ENCODE measurements at places on chromosomes 12 and 14.

- no peak for DNase-seq
Measured at GRCh38 chr14:68728342-68729106, 64.3 kb downstream of the ZFP36L1 start.

DNA sequence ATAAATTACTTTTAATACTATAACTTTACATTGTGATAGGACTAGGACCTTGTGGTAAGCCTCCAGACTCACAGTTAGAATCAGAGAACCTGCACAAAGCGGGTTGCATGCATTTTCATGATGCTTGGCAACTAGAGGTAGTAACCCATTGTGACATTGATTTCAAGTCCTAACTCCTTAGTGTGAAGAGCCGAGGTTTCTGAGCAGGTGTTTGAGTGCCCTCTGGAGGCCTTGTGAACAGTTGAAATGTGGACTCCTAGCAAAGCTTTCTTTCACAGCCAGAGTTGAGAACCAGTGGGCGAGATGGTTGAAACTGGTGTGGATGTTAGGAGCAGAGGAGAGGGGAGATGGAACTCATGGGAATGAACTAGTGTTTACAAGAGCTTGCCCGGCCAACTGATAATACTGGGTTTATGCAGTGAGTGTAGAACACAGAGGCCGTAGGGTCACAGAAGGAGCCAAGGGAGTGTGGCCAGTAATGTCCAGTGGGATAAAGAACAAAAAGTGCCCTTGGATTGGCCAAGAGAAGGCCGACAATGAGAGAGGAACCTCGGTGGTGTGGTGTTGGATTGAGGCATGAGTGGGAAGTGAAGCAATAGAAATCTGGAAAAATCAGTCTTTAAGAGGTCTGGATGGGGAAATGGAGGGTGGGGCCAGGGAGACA is 10.9 kb downstream of the ZNF664 start:
- peak; percentile 78 for DNase-seq

DNA sequence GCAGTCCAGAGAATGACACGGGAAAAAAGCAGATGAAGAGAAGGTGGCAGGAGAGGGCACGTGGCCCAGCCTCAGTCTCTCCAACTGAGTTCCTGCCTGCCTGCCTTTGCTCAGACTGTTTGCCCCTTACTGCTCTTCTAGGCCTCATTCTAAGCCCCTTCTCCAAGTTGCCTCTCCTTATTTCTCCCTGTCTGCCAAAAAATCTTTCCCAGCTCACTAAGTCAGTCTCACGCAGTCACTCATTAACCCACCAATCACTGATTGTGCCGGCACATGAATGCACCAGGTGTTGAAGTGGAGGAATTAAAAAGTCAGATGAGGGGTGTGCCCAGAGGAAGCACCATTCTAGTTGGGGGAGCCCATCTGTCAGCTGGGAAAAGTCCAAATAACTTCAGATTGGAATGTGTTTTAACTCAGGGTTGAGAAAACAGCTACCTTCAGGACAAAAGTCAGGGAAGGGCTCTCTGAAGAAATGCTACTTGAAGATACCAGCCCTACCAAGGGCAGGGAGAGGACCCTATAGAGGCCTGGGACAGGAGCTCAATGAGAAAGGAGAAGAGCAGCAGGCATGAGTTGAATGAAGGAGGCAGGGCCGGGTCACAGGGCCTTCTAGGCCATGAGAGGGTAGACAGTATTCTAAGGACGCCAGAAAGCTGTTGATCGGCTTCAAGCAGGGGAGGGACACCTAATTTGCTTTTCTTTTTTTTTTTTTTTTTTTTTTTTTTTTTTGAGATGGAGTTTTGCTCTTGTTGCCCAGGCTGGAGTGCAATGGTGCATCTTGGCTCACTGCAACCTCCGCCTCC is 40.9 kb downstream of the DAD1 start:
- no peak for DNase-seq

GRCh38 chr12:100164153-100164704 is 21.6 kb upstream of the BLTP3B start:
- DNase-seq, result no peak

DNA sequence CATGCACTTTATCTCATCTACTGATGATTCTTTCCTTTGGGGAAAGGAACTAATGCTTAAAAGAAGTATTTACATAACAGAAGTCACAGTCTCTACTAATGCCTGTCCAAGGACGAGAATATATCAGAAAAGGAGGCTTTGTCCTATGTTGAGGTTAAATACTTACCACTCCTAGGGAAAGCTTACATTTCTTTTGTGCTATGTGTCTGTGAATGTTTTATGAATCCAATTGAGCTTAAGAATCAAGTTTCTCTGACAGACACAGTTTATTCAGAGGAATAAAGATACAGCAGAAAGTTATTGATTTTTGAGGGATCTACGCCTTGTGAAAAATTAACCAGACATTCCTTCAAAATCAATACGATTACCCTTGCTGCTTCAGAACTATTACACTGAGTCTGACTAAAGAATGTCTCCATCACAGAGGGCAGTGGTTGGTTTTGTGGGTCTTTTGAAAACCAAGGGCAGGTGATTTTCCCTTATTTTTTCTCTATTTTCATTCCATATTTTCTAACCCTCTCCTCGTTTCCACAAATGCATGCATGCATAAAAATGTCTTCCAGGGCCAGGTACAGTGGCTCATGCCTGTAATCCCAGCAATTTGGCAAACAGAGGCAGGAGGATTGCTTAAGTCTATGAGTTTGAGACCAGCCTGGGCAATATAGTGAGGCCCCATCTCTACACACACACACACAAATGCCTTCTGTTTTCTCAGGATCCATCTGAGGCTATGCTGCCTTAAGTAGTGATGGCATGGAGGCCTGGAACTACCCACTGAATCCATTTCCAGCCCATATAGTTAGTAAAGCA is 1095.1 kb downstream of the GALC start:
- DNase-seq, result no peak

DNA sequence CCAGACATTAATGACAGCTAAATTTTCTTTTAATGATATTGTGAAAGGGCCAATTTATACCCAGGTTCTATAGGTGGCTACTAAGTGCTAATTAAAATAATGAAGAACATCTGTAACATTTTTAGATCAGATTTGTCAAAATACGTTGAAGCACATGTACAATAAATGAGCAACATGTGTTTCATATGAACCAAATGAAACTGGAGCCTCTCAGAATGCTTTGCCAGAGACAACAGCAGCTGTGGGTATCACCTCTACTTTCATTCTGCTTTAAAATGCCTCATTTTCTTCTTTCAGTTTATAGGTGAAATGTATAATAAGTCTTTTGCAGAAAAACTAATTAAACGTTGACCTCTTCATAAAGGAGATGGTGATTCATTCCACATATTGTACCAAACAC is 26.1 kb upstream of the MYF6 start:
- DNase-seq, result peak; percentile 3
